ENCODE measurements at places on chromosomes 1 and 21. TPM values are rescaled to one million over a fixed set of nuclear protein-coding genes. Genes with fewer than 3 reads are reported as not detected.

AQP10 gene
- polyA plus RNA-seq: 0.13 TPM

ACKR1 gene
- 36.2 TPM for polyA plus RNA-seq

DNA sequence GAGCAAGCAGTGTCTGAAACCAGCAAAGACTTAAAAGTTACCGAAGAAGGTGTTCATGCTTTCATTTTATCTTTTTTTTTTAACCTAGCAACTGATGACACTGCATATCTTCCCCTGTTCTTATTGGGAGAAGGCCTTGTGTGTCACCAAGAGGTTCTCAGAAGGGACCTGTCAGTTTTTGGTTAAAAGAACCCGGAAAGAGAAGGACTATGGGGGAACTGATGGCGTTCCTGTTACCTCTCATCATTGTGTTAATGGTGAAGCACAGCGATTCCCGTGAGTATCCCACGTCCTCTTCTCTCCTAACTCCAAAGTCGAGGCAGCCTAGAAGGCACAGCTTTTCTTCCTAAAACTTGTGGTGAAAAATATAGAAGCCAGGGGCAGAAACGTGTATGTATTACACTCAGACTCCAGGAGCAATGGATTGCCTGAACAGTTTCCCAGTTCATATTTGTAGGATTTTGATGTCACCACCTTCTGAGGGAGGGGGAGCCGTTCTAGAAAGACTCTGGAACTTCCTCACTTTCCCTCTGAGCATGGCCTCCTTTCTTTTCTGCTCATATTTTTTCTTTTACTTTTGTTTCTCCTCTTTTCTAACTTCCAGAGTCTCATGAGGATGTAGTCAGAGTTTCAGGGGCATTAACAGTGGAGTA, at the start of gene MR1:
Gene MR1 (plus strand): TSS at position 185 of the 653 bp plus-strand sequence. CDS start 25 bp downstream, at position 210.
- H3K4me1 ChIP-seq: peaks cover 11% of the 10 kb centered on the region
- peak within 1 kb of the TSS; percentile 46 for H3K4me3 ChIP-seq
- no peak for DNase-seq
- peak within 1 kb of the TSS; percentile 85 for H3K27ac ChIP-seq
- H3K27me3 ChIP-seq: no peaks in the 10 kb centered on the region

- H3K4me1 ChIP-seq: no peaks in the 10 kb centered on the region
- no peak overlapping the region for H3K4me3 ChIP-seq
- H3K27ac ChIP-seq: no peak overlapping the region
- DNase-seq: no peak
- no peaks in the 10 kb centered on the region for H3K27me3 ChIP-seq
These were observed 33.9 kb downstream of the UCHL5 start for GRCh38 chr1:193025218-193025617.

- H3K4me3 ChIP-seq: no peak overlapping the region
- H3K4me1 ChIP-seq: no peaks in the 10 kb centered on the region
- H3K27ac ChIP-seq: no peak overlapping the region
- no peaks in the 10 kb centered on the region for H3K27me3 ChIP-seq
These were observed 8.0 kb upstream of the ETV3 start for GRCh38 chr1:157146244-157146643.
